Naive thymus-derived CD8-positive, alpha-beta T cell (primary cell): ENCODE measurements at places on chromosomes 12 and 14.

GRCh38 chr12:14710632-14711320 lies 14.4 kb upstream of the GUCY2C start:
- DNase-seq: no peak

DNA sequence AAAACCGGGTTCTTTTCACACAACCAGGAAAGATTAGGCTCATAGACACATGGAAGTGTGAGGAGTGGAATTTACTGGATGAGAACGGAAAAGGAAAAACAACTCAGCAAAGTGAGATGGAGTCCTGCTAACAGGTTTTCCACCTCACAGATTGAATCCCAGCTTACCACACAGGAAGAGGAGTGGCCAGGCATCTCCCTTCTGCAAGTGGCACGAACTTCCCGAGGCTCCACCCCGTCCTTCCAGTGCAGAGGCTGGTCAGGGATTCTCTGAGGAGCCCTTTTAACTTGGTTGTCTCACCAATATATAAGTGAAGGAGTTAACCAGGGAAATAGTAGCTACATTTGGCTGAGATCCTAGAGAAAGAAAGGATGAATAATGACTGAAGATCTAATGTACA lies 102.8 kb downstream of the SCAF11 start:
- no peak for DNase-seq

GRCh38 chr14:69281450-69282169 lies 21.7 kb downstream of the GALNT16 start:
- DNase-seq: no peak

- DNase-seq: no peak
Measured at GRCh38 chr14:93456356-93456755, 25.6 kb downstream of the UNC79 start.

DNA sequence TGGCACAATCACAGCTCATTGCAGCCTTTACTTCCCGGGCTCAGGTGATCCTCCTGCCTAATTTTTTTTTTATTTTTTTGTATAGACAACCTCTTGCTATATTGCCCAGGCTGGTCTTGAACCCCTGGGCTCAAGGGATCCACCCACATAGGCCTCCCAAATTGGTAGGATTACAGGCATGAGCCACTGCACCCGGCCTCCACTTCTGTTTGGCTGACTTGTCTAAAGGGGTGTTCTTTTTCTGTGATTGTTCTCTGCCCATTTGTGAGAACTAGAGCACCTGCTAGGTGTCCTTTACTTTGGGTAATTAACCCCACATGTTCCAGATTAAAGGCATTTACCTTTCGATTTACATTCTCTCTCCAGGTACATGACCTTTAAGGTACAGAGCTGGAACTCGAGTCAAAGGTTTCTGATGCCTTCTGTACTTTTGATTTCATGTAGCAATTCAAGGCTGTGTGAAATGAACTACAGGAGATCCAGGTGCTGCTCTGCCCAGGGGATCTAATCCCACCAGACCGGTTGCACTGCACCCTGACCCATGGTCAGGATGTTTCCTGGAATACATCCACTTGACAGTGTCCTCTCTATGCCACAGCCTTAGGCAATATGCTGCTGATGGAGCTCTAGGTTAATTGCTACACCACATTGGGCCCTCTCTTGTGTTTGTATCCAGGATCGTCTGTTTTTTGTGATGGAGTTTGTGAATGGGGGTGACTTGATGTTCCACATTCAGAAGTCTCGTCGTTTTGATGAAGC lies 163.6 kb downstream of the PRKCH start:
- no peak for DNase-seq

GRCh38 chr12:15749937-15750336 lies 39.3 kb downstream of the EPS8 start:
- no peak for DNase-seq

GRCh38 chr14:56115976-56116893 lies 2.0 kb upstream of the PELI2 start:
- DNase-seq: no peak

DNA sequence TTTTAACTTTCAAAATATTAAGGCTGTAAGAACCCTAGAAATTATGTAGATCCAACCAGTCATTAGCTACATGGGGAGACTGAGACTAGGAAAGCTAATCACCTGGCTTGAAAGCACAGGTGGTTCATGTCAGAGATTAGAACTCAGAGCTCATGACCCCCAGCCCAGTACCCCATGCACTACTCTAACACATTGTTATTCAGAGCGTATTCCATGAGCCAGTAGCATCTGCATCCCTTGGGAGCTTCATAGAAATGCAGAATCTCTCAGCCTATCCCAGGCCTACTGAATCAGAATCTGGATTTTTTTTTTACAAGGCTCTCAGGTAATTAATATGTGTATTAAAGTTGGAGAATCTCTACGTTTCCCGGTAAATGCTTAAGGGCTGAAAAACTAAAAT lies 161.7 kb downstream of the BTG1 start:
- no peak for DNase-seq

GRCh38 chr12:11729008-11729407 lies 79.5 kb downstream of the ETV6 start:
- no peak for DNase-seq

DNA sequence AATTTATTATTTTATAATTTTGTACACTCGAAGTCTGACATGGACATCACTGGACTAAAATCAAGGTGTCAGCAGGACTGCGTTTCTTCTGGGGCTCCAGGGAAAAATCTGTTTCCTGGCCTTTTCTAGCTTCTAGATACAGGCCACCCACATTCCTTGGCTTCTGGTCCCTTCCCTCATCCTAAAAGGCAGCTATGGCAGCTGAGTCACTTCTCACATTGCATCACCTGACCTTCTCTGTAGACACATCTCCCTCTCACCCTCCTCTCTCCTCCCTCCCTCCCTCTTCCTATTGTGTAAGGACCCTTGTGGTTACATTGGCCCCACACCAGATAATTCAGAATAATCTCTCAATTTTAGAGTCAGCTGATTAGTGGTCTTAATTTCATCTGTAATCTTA lies 92.4 kb downstream of the RPS6KA5 start:
- no peak for DNase-seq

- no peak for DNase-seq
Measured at GRCh38 chr14:51317373-51317772, 77.3 kb downstream of the TMX1 start.

DNA sequence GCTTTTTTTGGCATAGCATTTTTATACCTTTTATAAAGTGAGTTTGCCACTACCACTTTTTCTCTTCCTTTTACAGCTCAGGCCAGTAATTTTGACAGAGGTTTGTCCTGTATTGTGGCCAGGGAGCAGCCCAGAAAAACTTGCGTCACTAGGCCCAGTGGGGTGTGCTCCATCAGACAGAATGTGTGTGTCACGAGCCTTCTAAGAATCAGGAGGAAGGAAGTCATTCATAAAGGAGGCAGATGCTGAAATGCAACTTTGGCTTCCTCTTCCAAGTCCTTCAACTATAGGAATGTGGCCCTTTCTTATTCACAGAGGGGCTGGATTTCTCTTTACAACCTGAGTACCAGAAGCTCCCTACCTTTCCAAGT lies 10.1 kb upstream of the RAB35 start:
- DNase-seq: no peak
